Astrocyte of the spinal cord (primary cell): ENCODE measurements at places on chromosomes 2 and 18.
A peak's percentile ranks its signal among the peaks of the same experiment; 100 is the strongest.

DNA sequence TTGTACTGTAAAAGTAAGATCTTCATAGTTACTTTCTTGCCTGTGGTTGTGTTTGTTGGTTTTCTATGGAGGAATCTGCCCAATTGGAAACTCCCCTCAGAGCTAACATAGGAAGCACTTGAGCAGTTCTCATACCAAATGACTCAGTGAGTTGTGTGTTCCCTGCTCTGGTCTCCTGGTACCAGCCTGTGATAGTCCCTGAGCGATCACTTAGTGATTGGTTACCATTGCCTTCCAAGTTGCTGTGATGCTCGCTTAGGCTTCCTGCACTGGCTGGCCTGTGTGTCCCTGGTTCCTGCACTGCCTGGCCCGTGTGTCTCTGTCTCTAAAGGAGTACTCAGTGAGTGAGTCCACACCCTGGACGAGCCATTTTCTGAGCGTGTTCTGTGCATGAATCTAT, 133.0 kb downstream of the MAP4K4 start:
- DNase-seq, result peak; percentile 75

DNA sequence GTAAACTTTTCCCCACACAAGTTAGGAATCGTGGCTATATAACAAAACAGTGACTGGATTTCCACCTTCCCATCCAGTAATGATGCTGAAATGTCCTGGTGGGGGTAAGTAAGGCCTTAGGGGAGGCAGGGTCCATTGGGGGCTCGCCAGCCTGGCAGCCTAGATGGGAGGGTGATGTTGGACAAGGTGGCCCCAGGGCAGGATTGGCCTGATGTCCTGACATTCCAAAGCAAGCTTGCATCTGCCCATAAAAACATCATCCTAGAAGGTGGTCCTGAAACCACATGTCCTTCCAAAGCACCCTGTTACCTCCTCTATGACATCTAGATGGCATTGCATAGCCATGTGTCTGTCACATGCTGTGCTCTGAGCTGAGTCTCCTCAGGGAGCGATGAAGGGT, 54.1 kb upstream of the RAB6C start:
- no peak for DNase-seq

DNA sequence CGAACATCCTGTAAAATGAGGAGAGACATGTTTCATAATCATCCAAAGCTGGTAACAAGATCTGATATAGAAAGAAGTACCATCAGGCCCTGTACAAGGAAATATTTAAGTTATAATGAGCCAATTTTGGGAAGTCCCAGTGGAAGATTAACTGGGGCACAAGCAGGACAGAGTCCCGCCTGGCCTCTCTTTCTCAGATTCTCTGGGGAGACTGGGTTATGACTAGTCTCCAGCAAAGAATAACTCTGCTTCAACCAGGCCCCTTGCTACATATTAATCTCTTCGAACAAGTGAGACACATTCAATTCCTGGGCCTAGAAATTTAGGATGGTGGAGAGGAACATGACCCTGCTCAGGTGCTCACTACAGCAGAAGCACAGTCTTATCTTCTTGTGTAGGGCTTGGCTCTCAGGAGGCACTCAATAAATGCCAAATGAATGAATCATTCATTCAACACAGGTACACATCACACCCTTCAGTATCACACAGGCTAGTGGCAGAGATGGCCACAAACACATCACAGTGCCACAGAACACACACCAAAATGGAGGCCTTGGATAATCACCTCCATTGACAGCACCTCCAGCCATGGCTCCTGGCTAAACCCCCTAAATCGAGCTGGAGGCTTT, 46.4 kb upstream of the RNF152 start:
- no peak for DNase-seq

- DNase-seq, result no peak
These were observed 135.6 kb downstream of the KLHL14 start for GRCh38 chr18:32637226-32637625.

- no peak for DNase-seq
These were observed 45.6 kb downstream of the KCNIP3 start for GRCh38 chr2:95342556-95343320.

DNA sequence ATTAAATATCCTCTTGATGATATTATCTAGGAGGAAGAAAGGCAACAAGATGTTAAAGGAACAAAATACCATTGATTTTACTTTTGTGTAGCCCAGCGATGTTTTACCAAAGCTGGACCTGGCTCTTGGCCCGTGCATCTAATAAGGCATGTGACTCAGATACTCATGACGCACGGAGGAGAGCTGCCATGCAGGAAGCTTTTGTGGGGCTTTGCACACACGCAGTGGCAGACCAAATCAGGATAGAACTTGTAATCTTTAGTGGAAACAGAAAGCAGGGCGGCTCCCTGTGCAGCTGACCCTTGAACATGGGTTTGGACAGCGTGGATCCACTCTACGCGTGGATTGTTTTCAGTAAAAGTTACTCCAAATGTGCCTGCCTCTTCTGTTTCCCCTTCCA, 190.0 kb downstream of the NAPG start:
- DNase-seq, result peak; percentile 42

GRCh38 chr2:75597949-75598348, 37.2 kb upstream of the EVA1A start:
- DNase-seq, result no peak

DNA sequence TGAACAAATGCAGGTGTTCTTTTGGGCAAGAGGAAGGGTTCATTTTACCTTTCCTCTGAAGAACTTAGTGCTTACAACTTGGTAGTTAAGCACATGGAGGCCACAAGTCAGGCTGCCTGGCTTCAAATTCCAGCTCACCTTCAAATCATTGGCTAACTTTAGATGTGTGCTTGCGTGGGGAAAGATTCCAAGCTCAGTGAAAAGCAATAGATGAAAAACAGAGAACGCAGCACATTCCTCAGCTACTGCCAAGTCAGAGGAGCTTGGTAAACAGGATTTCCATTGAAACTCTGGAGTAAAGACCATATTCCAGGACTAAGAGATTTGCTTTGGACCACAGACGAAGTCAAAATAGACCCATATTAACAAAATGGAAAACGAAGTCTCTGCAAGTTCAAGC, 96.3 kb upstream of the ASB18 start:
- no peak for DNase-seq

DNA sequence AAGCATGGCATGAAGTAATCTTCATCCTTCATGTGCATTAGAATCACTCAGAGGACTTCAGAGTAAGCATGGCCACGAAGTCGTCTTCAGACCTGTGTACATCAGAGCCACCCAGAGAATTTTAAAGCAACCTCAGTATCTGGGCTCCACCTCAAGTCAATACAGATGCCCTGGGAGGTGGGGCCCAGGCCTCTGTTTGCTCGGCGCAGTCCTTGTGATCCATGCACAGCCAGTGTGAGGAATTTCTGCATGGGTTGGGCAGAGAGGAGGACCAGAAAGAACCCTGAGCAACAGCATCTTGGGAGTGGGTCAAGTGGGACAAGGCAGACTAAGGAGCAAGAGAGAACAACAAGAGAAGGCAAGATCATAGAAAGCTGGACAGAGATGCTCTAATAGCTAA, 220.4 kb upstream of the TMEM200C start:
- DNase-seq, result no peak

- no peak for DNase-seq
These were observed 42.9 kb downstream of the DOK1 start for GRCh38 chr2:74597410-74597809.

DNA sequence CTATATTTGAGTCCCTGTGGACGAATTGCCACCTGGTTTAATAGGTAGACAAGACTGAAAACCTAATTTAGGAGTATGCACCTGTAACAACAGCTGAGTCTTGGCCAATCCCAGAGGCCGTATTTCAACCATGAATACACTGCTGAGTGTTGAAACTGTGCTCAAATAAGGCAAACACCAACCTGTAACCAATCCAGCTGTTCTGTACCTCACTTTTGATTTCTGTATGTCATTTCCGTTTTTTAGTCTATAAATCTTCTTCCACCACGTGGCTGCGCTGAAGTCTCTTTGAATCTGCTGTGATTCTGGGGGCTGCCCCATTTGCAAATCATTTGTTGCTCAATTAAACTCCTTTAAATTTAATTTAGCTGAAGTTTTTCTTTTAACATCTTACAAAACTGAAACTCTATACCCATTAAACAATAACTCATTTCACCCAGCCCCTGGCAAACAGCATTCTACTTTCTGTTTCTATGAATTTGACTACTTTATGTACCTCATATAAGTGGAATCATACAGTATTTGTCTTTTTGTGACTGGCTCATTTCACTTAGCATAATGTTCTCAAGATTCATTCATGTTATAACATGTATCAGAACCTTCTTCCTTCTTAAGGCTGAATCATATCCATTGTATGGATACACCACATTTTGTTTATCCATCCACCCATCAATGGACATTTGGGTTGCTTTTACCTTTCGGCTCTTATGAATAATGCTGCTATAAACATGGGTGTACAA, 7.5 kb upstream of the YPEL5 start:
- no peak for DNase-seq

DNA sequence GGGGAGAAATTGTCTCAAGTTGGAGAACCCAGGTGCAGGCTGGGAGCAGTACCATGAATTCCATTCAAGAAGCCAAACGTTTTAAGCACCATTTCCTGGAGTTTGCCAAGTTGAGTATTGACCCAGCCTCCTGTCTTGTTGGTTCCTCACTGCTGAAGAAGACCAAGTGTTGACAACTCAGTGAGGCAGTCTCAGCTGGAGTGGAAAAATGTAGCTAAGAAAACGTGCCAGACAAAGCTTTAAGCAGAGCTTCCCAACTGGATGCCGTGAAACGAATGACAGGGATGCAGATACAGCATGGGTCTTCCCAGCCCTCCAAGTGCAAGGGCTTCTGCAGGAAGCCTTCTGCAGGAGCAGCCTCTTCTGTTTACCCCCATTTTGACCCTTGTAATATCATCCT, 778 bp upstream of the INPP1 start:
- DNase-seq, result peak; percentile 16

DNA sequence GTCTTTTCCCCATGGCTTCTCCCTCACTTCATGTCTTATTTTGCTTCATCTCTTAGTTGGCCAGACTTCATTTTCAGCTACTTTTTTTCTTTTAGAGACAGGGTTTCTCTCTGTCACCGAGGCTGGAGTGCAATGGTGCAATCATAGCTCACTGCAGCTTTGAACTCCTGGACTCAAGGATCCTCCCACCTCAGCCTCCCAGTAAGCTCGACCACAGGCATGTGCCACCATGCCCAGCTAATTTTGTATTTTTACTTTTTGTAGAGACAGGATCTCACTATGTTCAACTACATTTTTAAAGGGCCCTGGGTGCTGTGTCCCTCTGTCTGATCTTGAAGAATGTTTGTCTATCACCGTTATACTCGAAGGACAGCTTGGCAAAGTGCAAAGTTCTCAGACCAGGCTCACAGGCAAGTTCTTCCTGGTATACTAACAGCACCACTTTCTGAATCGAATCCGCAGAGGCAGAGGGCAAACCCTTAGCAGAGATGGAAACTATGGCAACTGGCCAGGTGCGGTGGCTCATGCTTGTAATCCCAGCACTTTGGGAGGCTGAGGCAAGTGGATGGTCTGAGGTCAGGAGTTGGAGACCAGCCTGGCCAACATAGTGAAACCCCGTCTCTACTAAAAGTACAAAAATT, 60.9 kb downstream of the SOWAHC start:
- no peak for DNase-seq
